BJ (cell line): ENCODE measurements at places on chromosomes 1 and 21.

GRCh38 chr1:245453541-245453940 is 298.8 kb downstream of the KIF26B start:
- DNase-seq: no peak

GRCh38 chr1:114345930-114346479 is 165.0 kb downstream of the TRIM33 start:
- no peak for DNase-seq

GRCh38 chr1:24289937-24290595 is 29.1 kb upstream of the GRHL3 start:
- no peak for DNase-seq

DNA sequence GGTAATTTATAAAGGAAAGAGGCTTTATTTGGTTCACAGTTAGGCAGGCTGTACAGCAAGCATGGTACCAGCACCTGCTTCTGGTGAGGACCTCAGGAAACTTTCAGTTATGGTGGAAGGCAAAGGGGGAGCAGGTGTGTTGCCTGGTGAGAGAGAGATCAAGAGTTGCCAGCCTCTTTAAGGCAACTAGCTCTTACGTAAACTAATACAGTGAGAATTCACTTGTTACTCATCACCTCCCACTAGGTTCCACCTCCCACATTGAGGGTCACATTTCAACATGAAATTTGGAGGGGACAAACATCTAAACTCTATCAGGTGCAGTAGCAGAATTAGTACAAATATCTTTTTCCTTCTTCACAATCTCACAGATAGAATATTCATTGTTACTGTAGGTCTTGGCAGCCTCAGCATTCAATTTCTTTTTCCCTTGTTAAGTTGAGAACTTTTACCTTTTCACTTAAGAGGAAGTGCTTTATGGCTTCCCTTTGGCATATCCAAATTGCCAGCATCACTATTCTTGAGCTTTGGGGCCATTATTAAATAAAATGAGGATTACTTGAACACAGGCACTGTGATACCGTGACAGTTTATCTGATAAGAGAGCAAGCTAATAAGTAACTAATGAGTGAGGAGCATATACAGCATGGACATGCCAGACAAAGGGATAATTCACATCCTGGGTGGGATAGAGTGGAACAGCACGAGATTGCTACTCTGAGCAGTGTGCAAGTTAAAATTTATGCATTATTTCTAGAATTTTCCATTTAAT is 48.4 kb downstream of the MAGI3 start:
- no peak for DNase-seq

- DNase-seq: no peak
These were observed 67.2 kb downstream of the CD46 start for GRCh38 chr1:207818971-207819451.

- no peak for DNase-seq
These were observed 23.9 kb downstream of the BTF3L4 start for GRCh38 chr1:52080014-52080415.

GRCh38 chr1:171367436-171367835 is 53.5 kb downstream of the FMO4 start:
- DNase-seq: no peak

GRCh38 chr1:154586641-154587040 is 19.1 kb downstream of the CHRNB2 start:
- DNase-seq: no peak

DNA sequence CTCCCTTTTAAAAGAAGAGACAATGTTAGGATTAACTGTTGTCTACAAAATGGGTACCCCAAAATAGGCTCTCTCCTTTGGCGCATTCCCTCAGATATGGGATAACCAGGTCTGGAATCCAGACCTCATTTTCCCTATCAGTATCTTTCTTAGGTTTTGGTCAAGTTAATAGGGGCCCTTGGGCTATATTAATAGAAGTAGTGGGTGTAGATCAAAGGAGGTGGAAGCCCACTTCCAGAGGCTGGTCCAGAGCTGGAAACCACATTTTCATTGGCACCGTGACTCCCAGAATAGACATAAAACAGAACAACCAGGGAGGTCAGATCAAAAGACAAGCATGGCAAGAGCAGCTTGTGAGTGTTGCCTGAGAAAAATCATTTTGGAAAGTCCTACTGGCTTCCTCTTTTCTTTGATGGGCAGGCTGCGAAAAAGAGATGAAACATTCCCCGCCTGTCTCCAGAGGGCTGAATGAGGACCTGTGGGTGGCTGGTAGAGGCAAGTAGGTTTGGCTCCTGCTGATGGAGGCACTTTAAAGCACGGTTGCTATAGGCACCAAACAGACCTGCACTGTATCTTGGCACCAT is 25.8 kb upstream of the KIF21B start:
- no peak for DNase-seq

GRCh38 chr1:116686723-116687352 is 19.3 kb upstream of the IGSF3 start:
- DNase-seq: no peak

- DNase-seq: no peak
These were observed 115.7 kb downstream of the LIPI start for GRCh38 chr21:14095056-14095455.

GRCh38 chr21:45125357-45125756 is 51.0 kb downstream of the ADARB1 start:
- DNase-seq: no peak

- no peak for DNase-seq
These were observed 66.2 kb downstream of the PGM1 start for GRCh38 chr1:63659448-63659847.

- DNase-seq: no peak
These were observed 144.6 kb downstream of the MAGI3 start for GRCh38 chr1:113534875-113535274.

DNA sequence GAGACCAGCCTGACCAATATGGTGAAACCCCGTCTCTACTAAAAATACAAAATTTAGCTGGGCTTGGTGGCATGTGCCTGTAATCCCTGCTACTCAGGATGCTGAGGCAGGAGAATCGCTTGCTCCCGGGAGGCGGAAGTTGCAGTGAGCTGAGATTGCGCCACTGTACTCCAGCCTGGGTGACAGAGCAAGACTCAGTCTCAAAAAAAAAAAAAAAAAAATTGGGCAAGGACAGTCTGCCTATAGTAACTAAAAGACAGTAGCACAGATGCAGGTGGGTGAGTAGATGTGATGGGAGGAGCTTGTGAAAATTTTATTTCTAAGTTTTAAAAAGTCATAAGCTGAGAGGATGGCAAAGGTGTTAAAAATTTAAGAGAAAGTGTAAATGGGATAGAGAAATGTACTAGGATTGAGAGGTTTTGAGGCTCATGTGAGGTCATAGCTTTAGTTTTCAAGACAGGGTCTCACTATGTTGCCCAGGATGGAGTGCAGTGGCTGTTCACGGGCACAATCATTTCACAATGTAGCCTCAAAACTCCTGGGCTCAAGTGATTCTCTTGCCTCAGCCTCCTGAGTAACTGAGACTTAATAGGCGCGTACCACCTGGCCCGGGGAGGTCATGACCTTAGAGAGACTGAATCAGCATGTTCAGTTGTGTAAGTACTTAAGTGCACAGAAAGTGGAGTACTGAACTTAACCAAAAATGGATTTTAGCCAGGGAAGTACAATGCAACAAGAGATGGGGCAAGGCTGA is 33.7 kb downstream of the PTP4A2 start:
- DNase-seq: no peak

- DNase-seq: no peak
These were observed 10.9 kb downstream of the VAV3 start for GRCh38 chr1:107954126-107954525.

DNA sequence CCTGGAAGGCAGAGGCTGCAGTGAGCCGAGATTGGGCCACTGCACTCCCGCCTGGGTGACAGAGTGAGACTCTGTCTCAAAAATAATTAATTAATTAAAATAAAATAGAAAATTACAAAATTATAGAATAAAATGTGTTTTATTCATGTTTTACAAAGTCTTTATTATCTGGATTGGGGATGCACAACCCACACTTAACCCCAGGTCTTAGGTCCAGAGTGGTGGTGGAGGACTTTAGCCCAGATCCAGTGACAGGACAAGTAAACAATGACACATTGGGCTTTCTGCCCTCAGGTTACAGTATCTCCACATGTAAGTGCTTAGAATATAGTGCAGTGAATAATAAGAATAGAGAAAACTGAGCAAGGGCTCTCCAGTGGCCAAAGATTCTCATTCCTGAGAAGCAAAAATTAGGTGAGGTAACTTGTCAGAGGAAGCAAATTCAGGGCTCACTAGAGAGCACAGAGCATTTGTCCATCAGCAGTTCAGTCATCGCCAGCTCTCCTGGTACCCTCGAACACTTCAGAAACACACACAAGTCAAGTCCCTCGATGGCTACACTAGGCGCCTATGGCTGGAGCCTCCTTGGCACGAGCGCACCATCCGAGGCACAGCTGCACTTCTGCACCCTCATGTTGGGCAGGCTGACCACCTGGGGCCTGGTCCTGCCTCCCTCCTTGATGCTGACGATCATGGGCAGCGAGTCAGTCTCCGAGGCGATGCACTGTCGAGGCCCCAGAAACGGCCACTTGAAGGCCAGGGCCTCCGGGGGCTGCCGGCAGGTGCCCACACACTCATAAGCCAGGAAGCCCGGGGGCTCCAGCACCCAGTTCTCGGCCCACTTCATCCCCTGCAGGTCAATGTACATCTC is 2.6 kb downstream of the LEFTY1 start:
- no peak for DNase-seq

- no peak for DNase-seq
These were observed 44.8 kb downstream of the USP25 start for GRCh38 chr21:15774590-15774989.

GRCh38 chr21:37195059-37195458 is 72.1 kb downstream of the VPS26C start:
- no peak for DNase-seq

- DNase-seq: no peak
These were observed 180.3 kb downstream of the FAF1 start for GRCh38 chr1:50779801-50780200.

GRCh38 chr1:59561796-59562195 is 253.0 kb upstream of the HOOK1 start:
- DNase-seq: no peak

GRCh38 chr1:37303884-37304574 is 170.4 kb upstream of the ZC3H12A start:
- DNase-seq: no peak

- no peak for DNase-seq
These were observed 642.3 kb downstream of the AJAP1 start for GRCh38 chr1:5296557-5297179.

- no peak for DNase-seq
These were observed 91.6 kb upstream of the COL6A1 start for GRCh38 chr21:45889961-45890360.

DNA sequence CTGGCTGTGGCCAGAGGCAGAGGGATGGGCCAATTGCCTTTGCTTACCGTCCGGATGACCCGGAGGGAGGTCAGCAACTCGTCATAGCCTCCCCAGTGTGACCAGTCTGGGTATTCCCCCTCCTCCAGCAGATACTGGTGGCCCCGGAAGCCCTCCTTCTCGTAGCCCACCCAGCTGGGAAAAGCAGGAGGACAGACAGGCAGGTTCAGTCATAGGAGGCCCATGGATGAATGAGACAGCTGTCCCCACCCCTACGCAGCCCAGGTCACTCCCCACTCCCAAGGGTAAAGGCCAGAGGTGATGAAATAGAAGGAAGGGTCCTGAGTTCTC is 16.8 kb downstream of the CRYBG2 start:
- no peak for DNase-seq
